ENCODE measurements at places on chromosomes 4 and X.

GRCh38 chr4:101419336-101420135 is 72.2 kb upstream of the PPP3CA start:
- no peak for DNase-seq

DNA sequence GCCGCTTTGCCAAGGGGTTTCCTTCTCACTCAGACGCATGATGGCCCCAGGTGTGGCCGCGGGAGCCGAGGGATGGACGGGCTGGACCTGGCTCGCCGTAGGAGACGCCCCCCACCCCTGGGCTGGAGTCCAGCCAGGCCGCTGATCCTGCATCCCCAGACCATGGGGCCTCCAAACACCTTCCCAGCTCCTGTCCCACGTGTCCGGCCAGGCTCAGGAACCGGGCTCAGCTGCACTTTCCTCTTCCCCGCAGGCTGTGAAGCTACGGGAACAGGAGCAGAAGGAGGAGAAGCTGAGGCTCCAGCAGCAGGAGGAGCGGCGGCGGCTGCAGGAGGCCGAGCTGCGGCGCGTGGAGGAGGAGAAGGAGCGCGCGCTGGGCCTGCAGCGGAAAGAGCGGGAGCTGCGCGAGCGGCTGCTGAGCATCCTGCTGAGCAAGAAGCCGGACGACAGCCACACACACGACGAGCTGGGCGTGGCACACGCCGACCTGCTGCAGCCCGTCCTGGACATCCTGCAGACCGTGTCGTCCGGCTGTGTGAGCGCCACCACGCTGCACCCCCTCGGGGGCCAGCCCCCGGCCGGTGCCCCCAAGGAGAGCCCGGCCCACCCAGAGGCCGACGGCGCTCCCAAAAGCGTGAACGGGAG is 9.1 kb downstream of the AKAP17A start:
- no peak for DNase-seq

- DNase-seq: no peak
Observed at GRCh38 chr4:101348995-101349800, 1.9 kb upstream of the PPP3CA start.

DNA sequence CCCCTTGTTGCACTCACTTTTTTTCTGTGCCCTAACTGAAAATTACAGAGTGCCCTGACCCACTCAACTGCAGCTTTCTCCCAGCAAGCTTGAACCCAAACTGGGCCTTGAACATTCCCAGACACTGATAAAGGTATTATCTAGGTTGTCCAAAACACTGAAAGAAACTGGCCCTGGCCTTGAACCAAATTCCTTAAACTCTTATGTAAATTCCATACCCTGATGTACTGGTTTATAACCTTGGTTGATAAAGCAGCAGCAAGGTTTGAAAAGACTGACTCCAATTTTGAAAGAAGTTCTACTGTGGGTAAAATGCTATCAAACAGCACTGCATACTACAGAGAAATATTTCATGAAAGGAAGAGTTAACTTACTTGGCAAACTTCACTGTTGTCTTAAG is 125.6 kb downstream of the PHF8 start:
- DNase-seq: no peak

DNA sequence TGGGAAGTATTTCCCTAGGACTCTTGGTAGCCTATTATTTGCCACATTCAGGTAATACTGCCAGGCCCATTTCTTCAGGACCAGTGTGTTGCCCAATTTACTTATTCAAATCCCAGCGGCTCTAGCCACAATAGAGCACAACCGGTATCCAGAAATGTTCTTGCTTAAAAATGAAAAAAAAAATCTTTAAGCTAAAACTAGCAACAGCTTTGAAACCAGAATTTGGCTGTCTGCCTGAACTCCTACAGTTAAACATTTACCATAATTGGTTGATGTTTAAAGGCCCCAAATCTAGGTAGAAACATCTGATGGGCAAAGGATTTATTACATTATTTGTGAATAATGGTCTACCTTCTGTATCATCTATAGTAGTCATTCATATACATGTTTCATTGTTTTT is 930 bp upstream of the SLITRK4 start:
- DNase-seq: no peak

GRCh38 chr4:24637173-24637572 is 52.8 kb upstream of the DHX15 start:
- no peak for DNase-seq

GRCh38 chr4:155388162-155388561 is 11.4 kb upstream of the MAP9 start:
- no peak for DNase-seq

GRCh38 chr4:61220556-61220955 is 20.4 kb downstream of the ADGRL3 start:
- no peak for DNase-seq

GRCh38 chrX:53616946-53617345 is 69.6 kb downstream of the HUWE1 start:
- no peak for DNase-seq

- no peak for DNase-seq
Observed at GRCh38 chr4:100162027-100162685, 28.1 kb downstream of the DDIT4L start.

GRCh38 chr4:25069014-25069413 is 38.3 kb upstream of the LGI2 start:
- DNase-seq: no peak

DNA sequence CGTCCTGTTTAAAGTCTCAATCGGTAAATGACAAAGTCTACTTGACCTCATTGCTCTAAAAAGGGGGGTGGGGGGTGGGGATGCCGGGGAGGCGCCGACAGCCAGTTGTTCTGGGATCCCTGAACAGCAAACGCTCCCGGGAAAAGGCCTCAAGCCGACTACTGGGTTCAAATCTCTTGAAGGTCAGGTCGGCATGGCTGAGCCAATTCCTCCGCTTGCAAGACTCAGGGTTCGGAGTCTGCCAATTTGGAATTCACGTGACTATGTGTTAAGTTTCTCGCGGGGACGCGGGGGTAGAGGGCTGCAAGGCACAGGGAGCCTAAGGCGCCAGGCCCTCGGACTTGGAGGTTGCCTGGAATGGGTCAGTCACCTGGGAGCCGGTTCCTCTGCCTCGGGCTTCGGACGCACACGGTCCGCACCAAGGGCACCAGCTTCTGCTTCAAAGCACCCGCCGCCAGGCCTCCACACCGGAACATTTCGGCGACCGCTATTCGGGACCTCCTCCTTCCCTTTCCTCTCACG is 399 bp downstream of the AIFM1 start:
- DNase-seq: no peak

GRCh38 chr4:2179717-2180116 is 62.2 kb downstream of the HAUS3 start:
- DNase-seq: no peak

DNA sequence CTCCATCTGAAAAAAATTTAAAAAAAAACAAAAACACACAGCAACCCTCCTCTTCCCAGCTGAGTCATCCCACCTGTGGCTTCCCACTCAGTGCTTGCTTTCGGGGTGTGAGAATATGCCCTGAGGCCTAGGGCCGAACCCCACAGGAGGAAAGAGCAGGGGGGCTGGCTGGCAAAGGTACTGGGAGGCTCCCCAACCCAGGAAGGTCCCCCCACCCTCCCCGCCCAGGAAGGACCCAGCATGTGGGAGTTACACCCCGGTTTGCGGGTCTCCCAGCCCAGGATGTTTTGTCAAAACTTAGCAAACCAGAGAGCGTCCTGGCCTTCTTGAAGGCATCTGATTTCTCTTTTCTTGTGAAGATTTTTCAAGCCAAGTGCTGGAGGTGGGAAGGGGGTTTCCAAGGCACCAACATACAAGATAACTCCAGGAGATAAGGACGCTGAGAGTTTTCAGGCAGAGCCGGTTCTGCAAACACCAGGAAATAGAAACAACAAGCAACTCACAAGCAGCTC is 25.7 kb upstream of the CSF2RA start:
- peak; percentile 16 for DNase-seq

GRCh38 chrX:355329-356050 is 31.2 kb downstream of the PPP2R3B start:
- DNase-seq: no peak

DNA sequence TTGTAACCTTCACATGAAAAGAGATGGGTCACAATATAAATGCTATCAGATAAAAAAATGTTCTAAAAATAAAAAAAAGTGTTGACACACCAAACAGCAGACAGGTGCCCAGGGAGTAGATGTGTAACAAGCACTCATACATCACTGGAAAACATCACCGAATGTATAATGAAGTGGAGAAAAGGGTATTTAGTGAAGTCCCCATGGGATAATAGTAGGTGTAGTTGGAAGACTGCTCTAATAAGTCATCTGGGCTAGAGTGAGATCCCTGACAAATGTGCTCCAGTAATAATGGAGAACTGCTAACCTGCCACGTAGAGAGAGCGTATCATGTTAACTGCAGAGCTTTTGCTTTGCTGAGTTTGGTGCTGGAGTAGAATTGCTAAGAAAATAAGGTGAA is 152.0 kb downstream of the GRIA2 start:
- no peak for DNase-seq

DNA sequence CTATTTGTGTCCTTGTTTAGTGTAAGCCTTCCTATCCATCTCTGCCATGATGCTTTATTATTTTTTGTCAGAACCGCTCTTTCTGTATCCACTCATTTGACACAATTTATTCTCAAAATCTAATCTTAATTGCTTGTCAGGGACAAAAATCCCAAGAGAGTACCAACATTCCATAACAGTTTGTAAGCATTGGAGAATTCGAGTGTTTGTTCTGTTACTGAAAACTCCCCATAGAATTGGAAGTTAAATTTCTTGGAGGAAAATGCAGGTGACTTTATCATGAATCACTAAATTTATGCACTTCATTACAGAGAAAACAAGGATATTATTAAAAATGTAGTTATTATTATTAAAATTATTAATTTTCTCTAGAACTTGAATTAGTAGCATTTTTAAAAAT is 1986.1 kb downstream of the ARAP2 start:
- DNase-seq: peak; percentile 33

DNA sequence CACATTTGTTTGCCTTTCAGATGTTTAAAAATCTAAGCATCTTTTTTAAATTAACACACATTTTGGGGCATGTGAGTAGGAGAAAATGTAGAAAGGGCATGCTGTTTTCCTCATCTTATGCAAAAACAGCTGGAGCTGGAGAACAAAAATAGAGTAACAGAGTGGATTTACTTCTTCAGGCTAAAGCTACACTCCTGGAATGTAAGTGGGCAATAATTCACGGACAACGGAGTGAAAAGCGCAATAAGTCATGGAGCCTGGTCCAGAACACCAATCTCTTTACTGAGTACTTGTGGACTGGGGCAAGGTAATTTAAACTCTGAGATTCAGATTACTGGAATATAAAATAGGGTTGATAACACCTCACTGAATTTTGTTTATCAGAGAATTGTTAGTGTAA is 1018.8 kb upstream of the HS3ST1 start:
- no peak for DNase-seq

- no peak for DNase-seq
Observed at GRCh38 chr4:26583538-26583864, 383 bp upstream of the TBC1D19 start.

All from ELR (cell line).